Glomerular endothelial cell (primary cell): ENCODE measurements at places on chromosomes 12 and 14. TPM values are rescaled to one million over a fixed set of nuclear protein-coding genes. Genes with fewer than 3 reads are reported as not detected.

DNA sequence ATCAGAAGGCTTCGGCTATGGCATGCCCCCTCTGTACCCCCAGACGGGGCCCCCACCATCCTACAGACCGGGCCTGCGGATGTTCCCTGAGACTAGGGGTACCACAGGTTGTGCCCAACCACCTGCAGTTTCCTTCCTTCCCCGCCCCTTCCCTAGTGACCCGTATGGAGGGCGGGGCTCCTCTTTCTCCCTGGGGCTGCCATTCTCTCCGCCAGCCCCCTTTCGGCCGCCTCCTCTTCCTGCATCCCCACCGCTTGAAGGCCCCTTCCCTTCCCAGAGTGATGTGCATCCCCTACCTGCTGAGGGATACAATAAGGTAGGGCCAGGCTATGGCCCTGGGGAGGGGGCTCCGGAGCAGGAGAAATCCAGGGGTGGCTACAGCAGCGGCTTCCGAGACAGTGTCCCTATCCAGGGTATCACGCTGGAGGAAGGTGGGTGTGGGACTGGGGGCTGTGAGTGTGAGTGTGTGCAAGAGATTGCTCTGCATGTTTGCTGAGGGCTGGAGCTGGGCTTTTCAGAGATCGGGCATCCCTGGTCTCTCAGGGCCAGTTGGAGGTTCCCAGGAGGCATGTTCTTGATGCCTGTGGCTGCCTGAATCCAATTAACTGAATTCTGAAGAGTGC lies 8.6 kb downstream of the NFATC4 start:
- DNase-seq, result no peak

GRCh38 chr14:54338696-54339317 lies 58.0 kb upstream of the CDKN3 start:
- DNase-seq, result no peak

GRCh38 chr14:53333809-53334208 lies 180.7 kb upstream of the DDHD1 start:
- no peak for DNase-seq

DNA sequence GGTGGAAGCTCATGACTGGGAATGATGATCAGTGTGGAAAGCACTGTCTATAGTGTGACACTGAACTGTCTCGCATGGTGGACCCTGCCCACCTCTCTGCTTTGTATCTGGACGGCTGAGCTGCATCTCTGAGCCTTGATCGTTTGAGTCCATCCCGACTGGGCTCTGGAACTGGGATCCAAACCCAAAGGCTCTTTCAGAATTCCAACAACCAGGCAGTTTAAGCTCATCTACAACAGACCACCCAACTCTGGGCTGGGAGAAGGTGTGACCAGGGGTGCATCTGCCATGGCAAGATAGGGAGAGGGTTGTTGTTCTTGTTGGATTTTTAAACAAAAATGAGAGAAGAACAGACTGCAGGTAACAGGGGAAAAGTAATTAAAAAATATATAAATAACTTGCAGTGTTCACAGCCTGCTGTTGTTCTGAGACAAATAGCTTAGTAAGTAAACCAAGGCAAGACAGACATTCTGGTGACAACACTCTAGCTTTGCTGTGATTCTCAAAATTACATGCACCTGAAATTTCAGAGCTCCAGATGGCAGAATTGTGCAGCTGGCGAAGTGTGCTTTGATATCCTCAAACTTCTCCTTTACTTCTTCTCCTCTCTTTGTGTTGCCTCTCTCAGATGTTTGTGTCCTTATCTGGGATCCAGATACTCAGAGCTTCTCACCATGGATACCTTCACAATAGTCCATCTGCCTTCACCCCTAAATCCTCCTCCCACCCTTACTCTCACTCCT lies 209.6 kb downstream of the EMP1 start:
- no peak for DNase-seq

- DNase-seq, result no peak
Measured at GRCh38 chr14:71752111-71752738, 180.0 kb upstream of the RGS6 start.

The DBX2 gene
- not detected in 2 replicates for total RNA-seq

DNA sequence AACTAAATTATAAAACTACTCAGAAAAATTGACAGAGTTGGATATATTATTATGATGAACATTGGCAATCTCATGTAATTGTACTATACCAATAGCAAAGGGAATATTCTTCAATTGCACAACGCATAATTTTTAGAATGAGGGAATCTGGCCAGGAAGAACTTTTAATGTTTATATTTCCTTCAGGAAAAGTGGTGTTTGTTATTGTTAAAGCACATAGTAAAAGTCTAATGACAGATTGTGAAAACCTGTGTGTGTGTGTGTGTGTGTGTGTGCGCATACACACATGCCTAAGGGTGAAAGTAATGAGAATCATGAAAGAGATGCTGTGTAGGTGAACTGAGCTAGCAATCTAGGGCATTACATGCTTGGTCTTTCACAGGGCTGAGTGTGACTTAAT lies 877.7 kb downstream of the SLC6A15 start:
- no peak for DNase-seq

- DNase-seq, result no peak
Measured at GRCh38 chr14:92122351-92122677, 545 bp downstream of the CPSF2 start.

DNA sequence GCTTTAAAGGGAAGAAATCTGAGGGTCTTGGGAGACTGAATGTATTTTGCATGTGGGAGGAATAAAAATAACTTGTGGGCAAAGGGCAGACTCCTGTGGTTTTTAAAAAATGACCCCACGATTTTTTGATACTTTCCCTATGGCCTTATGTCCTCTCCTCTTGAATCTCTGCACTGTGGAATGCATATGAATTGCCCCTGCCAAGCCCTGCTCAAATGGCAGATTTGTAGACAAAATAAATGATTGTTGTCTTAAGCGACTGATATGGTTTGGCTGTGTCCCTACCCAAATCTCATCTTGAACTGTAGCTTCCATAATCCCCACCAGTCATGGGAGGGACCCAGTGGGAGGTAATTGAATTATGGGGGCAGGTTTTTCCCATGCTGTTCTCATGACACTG lies 223.8 kb downstream of the DACT1 start:
- DNase-seq, result no peak

- DNase-seq, result no peak
Measured at GRCh38 chr12:41930866-41931437, 213.7 kb downstream of the GXYLT1 start.

DNA sequence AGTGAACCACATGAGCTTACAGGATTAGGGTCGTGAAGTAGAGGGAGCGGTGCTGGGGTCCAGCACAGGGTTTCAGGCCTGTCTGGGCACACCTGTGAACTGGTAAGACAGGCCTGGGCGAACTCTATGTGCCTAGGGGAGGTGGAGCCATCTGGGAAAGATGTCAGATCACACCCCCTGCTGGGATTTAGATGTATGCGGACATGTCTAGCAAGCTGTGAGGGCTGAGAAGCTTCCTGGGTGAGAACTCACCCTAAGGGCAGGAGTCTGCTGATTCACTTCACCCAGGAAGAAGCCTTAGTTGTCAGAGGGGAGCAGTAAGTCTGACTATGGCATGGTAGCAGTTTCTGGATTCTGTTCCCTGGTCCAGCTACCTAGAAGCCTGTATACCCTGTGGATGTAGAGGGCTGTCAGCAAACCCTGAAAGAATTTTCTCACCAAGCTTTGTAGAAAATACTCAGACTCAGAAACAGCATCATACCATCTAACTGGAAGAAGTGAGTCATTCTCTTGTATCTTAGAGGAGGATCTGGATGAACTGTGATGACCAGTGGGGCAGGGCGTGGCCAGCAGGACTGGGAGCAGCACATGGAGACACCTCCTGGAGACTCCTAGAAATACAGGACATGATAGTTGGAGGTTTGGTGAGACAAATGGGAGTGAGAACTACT lies 11.2 kb upstream of the PYGL start:
- no peak for DNase-seq
